ENCODE measurements at places on chromosomes 4 and X.
A peak's percentile ranks its signal among the peaks of the same experiment; 100 is the strongest.

DNA sequence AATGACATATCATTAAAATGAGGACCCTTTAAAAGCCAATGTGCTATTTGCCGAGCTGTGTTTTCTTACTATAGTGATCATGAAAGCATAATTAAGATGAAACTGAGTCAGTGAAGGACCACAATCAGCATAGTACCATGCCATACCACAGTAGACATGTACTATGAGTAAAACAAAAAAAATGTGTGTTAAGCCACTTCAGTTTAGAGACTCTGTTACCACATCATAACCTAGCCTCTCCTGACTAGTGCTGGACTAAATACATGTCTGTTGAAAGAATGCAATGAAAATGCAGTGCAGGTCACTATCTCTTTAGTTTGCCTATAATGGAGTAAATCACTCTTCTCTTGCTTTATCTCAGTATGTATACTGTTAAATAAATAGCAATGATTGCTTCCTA is 12.3 kb upstream of the DDX53 start:
- no peak for DNase-seq

DNA sequence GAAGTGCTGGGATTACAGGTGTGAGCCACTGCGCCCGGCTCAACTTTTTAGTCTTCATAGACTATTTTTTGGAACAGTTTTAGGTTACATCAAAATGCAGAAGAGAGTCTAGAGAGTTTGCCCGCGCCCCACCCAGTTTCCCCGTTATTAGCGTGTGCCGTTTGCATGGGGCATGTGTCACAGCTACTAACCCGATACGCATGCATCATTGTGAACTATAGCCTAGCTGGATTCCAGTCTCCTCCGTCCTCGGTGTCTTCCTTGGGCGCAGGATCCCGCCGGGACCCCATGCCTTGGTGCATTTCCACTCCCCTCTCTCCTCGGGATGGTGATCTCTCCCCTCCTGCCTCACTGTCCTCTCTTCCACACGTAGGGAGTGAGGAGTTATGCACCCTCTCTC is 85.5 kb upstream of the ADRA2C start:
- no peak for DNase-seq

DNA sequence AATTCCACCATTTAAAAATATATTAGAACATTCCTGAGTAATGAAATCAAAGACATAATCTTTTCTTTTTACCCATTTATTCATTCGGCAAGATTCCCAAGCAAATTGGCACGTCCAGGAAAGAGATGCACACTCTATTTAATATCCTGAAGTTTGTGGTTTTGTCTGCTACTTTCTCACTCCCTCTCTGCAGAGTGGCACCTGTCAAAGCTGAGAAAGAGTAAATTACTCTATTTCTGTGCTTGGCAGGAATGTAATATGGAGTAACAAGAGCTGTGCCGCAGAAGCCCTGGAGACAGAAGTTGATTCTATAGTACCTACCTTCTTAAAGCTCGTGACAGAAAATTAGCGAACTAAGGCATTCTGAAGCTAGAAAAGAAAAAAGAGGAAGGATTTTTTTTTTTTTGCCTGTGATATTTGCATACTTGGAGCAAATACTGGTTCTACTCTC is 5.5 kb downstream of the GSTCD start:
- no peak for DNase-seq

- DNase-seq = no peak
Observed at GRCh38 chr4:71847300-71847699, 63.4 kb upstream of the GC start.

GRCh38 chr4:127250577-127250976 is 382.2 kb upstream of the INTU start:
- DNase-seq = no peak

- DNase-seq = no peak
Observed at GRCh38 chrX:109857584-109858228, 124.6 kb upstream of the ACSL4 start.

GRCh38 chr4:39464886-39465501 is 6.1 kb downstream of the LIAS start:
- DNase-seq = peak; percentile 64

- DNase-seq = no peak
Observed at GRCh38 chr4:114400531-114400930, 198.1 kb upstream of the UGT8 start.

GRCh38 chrX:113741744-113742143 is 842.1 kb upstream of the HTR2C start:
- DNase-seq = peak; percentile 19

DNA sequence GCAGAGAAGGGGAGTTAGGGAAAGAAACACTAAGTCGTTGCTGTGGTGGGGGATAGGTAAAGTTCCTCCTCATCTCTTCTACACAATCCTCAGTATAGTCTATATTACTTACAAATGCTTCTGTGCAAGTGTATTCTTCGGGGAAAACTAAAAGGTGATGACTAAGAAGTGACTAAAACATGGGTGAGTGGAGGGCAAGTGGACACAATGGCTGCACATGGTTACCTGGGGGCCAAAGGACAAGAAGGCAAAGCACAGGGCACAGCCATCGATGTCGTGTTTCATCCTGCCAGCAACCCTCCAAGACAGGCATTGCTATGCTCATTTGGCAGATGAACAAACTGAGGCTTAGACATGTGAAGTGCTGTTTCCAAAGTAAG is 35.5 kb upstream of the CCKAR start:
- no peak for DNase-seq

- DNase-seq = no peak
Observed at GRCh38 chr4:182918044-182918607, 940 bp upstream of the DCTD start.

GRCh38 chr4:55830048-55830447 is 10.5 kb downstream of the EXOC1L start:
- DNase-seq = no peak

DNA sequence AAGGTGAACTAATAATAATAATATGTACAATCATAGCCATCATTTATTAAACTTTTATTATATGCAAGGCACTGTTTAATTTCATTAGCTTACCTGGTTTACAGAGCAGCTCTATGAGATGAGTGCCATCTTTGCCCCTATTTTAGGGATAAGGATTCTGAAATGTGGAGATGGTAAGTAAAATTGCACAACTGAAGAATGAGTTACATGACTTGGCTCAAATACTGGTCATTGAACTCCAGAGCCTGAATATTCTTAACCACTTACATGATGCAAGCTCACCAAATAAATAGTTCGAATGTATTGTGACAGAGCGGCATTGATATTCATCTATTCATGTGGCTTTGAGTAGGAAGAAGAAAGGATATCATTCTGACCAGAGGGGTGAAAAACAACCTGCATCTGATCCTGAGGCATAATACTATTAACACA is 11.7 kb downstream of the ALB start:
- DNase-seq = no peak

- peak; percentile 82 for DNase-seq
Observed at GRCh38 chrX:48071064-48071985, at the start of gene ZNF630. TSS of gene ZNF630 (minus strand) at chrX:48071640. CDS start at chrX:48066886, 4,754 bp downstream.

DNA sequence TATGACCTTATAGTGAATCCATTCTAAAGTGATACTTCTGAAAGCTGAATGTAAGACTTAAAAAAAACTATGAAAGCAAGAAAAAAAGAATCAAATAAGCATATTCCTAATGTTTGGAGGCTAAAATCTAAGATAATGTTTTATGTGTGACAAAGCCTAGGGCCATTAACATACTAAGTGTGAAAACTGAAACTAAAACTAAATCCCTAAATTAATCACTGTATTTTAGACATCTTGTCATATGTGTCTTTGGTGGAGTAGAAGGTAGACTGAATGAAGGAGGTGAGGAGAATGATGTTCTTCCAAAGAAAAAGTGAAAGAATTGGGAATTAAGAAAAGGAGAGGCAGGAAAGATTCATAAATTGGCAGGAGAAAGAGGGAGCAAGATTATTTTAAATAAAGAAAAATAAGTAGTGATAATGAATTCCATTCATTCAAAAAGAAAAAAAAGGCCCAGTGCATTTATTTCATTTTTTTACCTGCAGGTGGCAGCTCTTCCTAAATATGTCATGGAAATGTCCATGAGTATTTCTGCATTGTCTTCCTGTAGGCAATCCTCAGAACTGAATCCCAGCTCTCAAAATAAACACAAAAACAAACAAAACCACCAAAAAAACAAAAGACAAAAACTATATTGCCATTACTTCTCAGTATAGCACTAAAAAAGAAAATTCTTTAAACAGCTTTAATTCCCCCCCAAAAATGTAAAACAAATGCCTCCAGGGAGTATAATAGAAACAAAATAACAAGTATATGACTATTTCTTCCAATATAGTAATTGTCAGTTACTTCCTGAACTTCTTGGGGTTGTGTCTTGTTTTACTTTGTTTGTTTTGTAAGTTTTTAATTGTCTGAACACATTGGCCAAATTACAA is 17.0 kb upstream of the AP1AR start:
- peak; percentile 35 for DNase-seq

- DNase-seq = no peak
Observed at GRCh38 chr4:88308587-88308986, 24.2 kb upstream of the PPM1K start.

DNA sequence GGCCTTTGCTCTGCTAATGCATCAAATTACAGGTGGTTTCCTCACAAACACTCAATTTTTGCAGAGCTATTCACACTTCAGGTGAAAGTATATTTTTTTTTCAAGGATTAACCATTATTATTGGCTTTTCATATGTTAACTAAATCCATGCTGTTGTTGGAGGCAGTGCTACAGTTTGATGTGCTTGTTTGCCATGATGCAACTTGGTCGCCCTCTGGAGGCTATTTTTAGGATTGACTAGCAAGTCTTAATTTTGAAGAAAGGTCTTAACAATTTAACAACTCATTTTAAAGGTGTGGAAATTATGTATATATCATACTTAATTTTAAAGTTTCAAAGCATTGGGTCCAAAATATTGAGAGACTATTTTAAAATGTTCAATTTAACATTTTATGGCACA is 168.8 kb upstream of the FAM47A start:
- peak; percentile 26 for DNase-seq

GRCh38 chr4:184851200-184851541 is 25.4 kb upstream of the ACSL1 start:
- no peak for DNase-seq

DNA sequence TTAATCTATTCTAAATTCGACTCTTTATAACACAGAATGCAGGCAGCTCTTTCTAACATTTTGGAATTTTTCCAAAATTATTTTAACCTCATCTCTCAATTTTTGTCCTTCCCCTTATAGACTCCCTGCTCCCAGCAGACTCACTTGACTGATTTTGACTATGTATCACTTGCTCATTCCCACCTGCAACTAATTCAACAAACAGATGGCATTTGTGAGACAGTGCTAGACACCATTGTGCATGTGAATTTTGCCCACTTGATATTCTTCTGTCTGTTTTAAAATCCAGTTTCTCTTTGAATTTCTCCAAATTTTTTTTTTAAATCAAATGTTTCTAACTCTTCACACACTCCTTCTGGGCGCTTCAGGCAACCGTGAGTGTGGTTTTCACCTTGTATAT is 1534.0 kb downstream of the PCDH7 start:
- no peak for DNase-seq

GRCh38 chr4:76811604-76812412 is 86.1 kb downstream of the SOWAHB start:
- DNase-seq = no peak
